Stimulated activated CD4-positive, alpha-beta T cell treated with anti-CD3 and anti-CD28 coated beads, Interleukin-2, amount 100 ng/mL, for 4 hours (primary cell): ENCODE measurements at places on chromosomes 12 and 14.

DNA sequence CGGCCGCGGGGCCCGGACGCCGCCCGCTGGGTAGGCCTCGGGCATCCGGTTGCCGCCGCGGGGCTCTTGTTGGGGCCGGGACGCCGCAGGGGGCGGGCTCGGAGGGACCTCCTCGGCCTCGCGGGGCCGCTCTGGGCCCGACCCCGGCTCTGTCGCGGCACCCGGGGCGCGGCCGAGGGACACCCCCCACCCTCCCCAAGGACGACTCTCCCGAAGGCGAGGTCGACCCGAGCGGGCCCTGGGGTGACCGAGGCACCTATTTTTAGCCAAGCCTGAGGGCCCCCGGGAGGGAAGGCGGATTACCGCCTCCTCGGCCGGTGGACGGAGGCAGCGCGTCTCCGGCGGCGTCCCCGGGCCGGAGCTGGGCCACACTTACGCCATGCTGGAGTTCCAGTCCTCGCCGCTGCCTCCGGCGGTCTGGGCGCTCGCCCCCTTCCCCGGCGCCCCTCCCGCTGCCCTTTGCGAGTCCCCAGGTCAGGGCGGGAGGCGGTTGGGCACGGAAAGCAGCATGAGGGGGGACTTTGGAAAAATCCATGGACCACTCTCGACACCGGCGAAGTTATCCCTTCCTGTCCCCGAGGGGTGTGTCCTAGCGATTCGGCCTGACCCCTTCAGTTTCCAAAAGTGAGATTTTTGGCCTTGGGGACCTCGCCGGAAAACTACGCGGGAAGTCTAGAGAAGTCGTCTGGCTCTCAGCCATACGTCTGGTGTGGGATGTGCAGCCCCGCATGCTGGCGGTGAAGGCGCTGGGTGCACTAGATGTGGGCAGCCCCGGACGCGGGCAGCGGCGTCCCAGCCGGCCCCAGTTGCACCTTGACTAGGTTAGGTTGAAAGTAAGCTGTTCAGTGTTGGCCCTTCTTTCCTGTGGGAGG lies 699 bp downstream of the KTN1 start:
- DNase-seq, result peak; percentile 13

DNA sequence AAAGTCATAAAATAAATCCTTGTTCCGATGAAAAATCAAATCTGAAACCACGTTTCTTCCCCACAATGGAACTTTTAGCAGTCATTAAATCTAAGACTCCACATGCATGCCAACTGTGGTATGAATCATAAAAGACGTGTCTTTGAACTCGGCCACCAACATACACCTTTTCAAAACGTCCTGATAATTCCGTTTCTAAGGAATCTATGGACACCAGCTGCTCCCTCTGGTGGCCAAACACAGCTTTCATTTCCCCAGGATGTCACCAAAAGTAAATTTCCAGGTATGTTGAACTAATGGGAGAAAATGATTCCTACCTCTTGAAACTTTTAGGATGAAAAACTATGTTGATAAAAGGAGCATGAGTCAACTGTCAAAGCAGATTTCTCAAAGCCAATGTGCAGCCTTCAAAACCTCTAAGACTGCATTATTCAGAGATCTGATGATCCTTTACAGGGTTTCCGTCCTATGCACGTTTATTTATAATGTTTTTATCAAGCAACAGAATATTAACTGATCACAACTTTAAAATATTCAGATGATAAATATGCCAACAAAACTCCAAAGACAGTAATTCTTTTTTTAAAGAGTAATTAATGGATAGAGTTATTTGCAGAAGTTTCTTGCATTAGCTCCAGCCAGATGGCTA lies 96.2 kb downstream of the CIT start:
- no peak for DNase-seq

GRCh38 chr12:73863546-73863945 lies 674.1 kb upstream of the ATXN7L3B start:
- DNase-seq, result no peak

GRCh38 chr14:78986989-78987388 lies 816.8 kb downstream of the NRXN3 start:
- no peak for DNase-seq

DNA sequence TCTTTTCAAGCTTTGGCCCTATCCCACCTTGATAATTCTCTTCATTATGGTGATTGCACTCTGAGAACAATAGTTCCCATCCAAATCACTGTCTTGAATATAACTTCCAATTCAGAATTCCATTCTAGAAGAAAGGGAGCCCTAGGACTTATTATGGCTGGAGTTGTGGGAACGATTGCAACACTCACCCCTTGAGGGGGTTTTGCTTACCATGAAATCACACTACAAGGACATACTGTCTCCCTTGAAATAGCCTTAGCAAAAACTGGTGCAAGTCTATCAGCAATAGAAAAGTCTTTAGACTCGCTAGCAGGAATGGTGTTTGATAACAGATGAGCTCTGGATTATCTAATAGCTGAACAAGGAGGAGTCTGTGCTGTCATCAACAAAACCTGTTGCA lies 31.4 kb upstream of the OXA1L start:
- no peak for DNase-seq

GRCh38 chr14:66485029-66485428 lies 1.1 kb upstream of the CCDC196 start:
- DNase-seq, result no peak

DNA sequence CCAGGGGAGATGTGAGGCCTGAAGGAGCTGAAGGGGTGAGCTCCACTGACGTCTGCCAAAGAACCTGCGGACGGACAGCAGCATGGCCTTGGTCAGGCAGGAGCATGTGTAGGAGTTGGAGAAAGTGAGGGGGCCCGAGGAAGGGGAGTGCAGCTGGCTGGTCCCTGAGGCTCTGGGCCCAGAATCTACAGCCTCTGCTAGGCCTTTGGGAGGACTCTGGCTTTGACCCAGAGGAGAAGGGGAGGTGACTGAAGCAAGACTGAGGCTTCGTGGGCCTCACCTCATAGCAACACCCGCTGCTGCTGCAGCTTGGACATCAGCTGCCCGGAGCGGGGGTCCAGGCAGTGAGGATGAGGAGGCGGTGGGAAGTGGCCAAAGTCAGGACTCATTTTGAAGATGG lies 216.6 kb upstream of the FKBP4 start:
- no peak for DNase-seq

- no peak for DNase-seq
Measured at GRCh38 chr12:131097202-131098177, 143.8 kb downstream of the ADGRD1 start.

GRCh38 chr14:63542231-63542999 lies 762 bp downstream of the PPP2R5E start:
- no peak for DNase-seq

DNA sequence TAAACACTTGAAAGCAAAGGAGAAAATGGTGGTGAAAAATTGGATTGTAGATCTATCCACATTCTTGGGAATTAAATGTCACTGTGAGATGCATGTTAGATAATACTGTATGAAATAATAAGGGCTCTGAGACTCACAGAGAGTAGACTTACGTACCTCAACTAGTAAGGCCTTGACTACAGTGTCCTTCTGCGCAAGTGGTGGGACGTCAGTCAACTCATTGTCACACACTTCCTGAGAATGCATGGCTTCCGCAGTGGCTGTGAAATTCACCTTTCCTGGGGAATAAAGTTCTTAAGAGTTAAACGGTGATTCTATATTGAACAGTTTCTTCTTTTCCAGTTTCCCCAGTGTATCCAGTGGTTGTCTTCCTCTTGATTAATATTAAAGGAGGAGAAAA lies 32.6 kb upstream of the PZP start:
- no peak for DNase-seq

DNA sequence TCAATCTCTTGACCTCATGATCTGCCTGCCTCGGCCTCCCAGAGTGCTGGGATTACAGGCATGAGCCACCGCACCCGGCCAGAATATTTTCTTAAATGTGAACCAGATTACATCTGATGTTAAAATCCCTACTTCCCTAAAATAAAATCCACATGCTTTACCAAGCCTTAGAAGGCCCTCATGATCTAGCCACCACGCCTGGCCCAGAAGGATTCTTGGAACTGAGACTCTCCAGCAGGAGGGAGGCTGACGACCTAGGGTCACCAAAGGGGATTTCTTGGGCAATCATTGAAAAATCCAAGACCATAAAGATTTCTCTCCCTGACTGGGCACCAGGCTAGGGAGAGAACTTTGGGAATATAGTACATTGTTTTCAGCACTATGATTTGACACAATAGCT lies 25.2 kb upstream of the RASSF3 start:
- DNase-seq, result no peak

DNA sequence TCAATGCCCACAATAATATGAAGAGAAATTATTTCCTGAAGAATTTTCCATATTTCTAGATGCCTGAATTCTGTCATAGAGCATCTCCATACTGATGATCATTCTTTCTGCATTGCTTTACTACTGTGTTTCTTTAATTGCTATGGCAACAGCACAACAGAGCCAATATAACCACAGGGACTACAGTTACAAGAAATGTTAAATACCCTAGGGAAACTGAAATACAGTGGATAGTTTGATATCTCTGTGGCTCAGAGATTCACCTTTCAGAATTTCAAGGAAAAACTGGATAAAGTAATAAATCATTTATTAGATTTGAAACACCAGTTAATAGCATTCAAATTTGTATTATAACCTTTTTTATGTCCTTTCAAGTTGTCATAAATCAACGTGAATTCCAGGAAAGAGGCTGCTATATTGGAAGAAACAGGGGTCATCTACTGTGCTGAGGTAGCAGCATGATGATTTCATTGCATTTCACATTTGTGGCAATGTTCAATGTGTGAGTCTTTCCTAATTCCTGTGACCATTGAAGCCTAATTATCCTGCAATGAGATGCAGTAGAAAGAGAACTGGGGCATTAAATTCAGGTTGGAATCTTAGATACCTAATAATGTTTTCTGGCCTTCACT lies 267.1 kb downstream of the LRFN5 start:
- DNase-seq, result no peak

GRCh38 chr14:75285331-75285730 lies 6.7 kb downstream of the FOS start:
- DNase-seq, result no peak

- DNase-seq, result no peak
Measured at GRCh38 chr14:41960281-41960680, 353.6 kb downstream of the LRFN5 start.

GRCh38 chr14:101193845-101194372 lies 290.4 kb upstream of the RTL1 start:
- no peak for DNase-seq

DNA sequence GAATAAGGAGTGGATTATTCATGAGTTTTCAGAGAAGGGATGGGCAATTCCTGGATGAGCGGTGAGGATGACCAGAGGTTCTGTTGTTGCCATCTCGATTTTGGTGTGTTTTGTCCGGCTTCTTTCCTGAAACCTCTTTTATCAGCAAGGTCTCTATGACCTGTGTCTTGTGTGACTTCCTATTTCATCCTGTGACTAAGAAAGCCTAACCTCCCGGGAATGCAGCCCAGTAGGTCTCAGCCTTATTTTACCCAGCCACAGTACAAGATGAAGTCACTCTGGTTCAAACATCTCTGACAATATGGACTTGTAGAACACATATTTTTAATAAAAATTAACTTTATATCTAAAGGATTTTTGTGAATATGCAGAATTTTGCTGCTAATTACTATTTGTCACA lies 716.4 kb downstream of the FSCB start:
- no peak for DNase-seq

DNA sequence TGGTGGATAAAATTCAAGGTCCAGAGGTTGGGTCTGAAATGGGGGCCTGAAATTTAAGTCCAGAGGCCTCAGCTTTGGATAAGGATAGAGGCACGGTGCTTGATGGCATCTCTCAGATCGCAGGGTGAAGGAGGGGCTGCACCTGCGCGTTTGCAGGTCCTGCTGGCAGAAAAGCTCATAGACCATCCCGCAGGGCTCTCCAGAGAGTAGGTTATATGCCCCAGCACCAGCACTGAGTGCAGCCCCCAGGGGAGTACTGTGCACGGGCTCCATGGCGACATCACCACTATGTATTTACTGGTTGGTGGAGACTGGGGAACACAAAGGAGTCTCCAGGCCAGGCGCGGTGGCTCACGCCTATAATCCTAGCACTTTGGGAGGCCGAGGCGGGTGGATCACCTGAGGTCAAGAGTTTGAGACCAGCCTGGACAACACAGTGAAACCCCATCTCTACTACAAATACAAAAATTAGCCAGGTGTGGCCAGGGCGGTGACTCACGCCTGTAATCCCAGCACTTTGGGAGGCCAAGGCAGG lies 4.3 kb upstream of the CD63 start:
- no peak for DNase-seq

DNA sequence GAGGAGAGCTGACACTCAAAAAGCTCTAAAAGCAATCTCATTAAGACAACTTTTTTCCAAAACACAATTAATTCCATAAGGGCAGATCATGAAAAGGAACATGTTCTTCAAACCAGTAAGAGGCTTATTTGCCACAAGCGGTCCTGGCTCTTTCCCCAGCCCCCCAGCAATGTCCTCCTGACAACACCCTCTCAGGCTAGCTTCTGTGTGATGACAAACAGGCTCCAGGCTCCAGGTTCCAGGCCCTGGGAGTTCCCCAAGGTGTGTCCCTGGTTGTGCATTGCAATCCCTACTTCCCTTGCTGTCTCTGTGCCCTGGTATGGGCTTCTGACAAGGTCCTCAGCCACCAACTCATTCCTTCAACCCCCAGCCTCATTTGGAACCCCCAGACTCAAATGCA lies 8.9 kb downstream of the HVCN1 start:
- DNase-seq, result no peak

GRCh38 chr12:39443081-39443928 lies at the start of gene KIF21A:
TSS of gene KIF21A (minus strand) at chr12:39443120. CDS start at chr12:39442970, 150 bp downstream.
- peak; percentile 81 for DNase-seq

DNA sequence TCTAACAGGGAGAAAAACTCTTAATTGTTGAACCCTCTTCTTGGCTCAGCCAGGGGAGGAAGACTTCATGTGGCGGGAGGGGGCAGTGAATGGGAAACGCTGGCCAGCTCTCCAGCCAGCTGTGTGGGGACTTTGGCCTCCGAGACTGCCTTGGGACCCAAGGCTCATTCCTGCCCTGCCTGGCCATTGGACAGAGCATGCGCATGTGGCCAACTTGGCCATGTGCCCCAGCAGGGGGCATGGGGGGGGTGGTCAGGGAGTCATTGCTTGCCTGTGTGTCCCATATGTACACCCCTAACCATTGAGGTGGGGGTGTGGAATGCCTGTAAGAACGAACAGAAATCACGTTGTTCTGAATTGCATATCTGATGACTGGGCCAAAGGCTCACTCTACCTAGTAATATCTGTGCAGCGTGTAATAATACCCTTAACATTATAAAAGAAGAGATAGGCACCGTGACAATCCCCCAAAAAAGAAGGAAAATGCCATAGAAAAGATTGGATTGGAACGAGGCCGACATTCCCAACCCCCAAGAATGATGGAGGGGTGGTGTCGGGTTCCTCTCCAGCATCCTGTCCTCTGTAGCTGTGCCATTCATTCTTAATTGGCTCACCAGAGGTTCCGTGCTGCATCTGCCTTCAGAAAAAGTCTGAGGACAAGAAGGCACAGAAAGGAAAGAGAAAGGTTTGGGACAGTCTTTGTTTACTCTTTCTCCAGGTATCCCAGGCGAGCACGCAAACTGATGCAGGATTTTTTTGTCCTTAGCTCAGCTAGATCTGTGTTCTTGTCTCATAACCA lies 3.5 kb upstream of the FAR2 start:
- DNase-seq, result no peak

- no peak for DNase-seq
Measured at GRCh38 chr14:64995291-64995690, 8.6 kb downstream of the FNTB start.
